ENCODE measurements at places on chromosomes 7 and 10.
A peak's percentile ranks its signal among the peaks of the same experiment; 100 is the strongest.

- DNase-seq: no peak
These were observed 21.3 kb downstream of the MDH2 start for GRCh38 chr7:76069238-76069638.

DNA sequence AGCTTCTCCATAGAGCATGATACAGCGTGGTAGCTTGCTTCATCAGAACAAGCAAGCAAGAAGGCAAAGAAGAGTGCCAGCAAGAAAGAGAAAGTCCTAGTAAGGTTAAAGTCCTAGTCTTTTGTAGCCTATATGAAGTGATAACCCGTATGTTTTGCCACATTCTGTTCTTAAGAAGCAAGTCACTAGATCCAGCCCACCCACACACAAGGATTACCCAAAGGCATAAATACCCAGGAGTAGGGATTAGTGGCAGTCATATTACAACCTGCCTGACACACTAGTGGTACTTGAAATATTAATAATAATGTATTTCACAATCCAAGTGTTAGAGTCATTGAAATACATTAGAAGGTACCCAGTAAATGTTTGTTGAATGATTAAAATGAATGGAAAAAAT, 285.5 kb downstream of the HPSE2 start:
- DNase-seq: no peak

DNA sequence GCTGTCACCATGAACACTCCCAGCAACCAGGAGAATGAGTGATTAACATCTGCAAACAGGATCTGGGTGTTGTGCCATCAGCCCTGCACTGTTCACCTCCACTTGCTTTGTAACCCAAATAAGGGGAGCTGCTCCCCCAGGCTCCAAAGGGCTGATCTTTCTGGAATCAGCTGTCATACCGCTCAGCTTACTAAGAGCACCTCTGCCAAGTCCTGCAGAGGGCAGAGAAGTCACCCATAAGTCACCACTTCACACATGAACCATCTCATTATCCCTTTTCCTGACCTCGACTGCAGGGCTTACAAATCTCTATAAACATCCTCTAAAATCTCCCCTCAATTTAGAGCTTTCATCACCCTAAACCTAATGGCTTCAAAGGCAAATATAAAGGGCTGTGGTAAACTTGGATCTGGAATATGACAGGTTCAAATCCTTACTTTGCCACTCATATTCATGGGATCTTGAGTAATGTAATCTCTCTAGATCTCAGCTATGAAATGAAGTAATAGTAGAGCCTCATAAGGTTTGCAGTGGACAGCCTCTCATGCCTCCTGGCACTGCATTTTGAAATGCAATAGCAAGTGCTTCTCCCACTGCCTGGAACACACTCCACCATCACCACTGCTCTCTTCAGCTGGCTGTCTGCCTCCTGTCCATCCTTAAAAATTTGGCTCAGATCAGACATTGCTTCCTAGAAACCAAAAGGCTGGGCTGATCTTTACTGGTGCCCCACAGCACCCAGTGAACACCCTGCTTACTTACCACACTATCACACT, 38.8 kb downstream of the ERLIN1 start:
- no peak for DNase-seq

- DNase-seq: peak; percentile 38
These were observed 20.3 kb upstream of the GIMAP2 start for GRCh38 chr7:150665089-150665748.

GRCh38 chr7:41135511-41135910, 567.4 kb downstream of the INHBA start:
- no peak for DNase-seq

- no peak for DNase-seq
These were observed 8.5 kb downstream of the TPST1 start for GRCh38 chr7:66213637-66214036.

DNA sequence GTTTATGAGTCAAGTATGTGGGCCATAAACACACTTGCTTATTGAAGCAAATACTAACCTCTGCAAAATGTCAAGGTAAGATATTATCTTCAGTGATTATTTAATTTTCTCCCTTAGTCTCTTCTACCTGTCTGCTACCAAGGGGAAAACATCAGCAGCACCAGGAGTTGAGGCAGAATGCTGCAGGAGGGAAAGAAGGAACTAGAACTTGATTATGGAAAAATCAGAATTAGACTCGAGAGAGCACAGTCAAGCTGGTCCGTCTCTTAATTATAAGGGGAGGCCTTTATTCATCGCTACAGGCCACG, 4.9 kb upstream of the ZFYVE27 start:
- DNase-seq: no peak
